Activated T-helper 2 cell treated with anti-CD3 and anti-CD28 coated beads, Interferon-gamma antibody, Interleukin-2, Interleukin-4, amounts not matched to agents 10 μg/mL and 5 μg/mL and 100 μg/mL, durations not matched to agents 14 hours and 24 hours and 36 hours (primary cell): ENCODE measurements at places on chromosomes 6 and 20.

DNA sequence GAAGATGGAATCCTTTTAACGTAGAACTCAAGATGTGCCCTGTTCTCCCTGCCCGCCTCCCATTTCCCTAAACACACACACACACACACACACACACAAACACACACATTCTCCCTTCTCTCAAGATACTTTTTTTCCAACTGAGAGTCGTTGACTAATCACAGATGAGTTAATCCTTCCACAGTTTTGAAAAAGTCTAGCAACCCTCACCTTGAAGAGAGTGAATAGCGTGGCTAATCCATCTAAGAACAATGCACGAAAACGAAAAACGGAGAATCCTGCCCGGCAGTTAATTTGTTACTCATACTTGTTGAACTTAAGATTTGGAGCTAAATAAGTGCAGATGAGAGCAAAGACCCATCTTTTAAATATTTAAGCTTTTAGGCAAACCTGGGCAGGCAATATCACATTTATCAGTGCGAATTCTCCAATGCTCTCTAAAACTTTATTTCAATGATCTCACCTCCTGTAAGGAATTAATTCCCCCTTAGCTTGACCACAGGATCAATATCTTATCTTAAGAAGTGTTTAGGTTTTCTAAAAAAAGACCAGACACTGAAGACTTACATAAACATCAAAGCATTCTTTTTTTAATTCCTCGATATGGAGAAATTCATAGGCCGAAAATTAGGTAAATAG, 1.1 kb downstream of the AGPAT4 start:
- peaks cover 10% of the 10 kb centered on the region for H3K27me3 ChIP-seq
- no peak for DNase-seq
- peaks cover 6% of the 10 kb centered on the region for H3K36me3 ChIP-seq
- H3K4me3 ChIP-seq: peak overlapping the region; percentile 90

DNA sequence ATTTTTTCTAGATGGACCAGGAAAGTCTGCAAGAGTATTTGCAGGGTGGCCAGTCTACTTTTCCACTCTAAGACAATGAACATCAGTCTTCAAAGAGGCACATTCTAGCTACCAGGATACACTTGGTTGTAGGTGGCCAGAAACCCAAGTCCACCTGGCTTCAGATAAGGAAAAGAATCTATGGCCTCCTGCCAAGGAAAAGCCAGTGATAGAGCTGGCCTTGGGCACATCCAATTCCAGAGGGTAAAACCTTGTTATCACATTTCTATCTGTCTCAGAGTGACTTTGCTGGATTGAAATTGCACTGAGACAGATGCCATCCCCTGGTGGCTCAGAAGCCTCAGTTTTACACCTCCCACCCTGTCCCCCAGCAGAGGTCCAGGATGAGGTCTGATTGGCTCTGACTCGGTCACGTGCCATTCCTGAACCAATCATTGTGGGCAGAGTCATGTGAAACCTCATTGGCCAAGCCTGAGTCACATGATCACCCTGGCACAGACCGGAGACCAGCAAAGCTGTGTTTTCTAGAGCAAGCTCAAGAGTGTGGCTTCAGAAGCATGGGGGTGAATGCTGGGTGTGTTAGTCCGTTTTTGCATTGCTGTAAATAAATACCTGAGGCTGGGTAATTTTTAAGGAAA, 497.4 kb upstream of the SULF2 start:
- H3K36me3 ChIP-seq: no peaks in the 10 kb centered on the region
- no peaks in the 10 kb centered on the region for H3K27me3 ChIP-seq
- no peaks in the 10 kb centered on the region for H3K4me1 ChIP-seq
- H3K4me3 ChIP-seq: no peak overlapping the region

DNA sequence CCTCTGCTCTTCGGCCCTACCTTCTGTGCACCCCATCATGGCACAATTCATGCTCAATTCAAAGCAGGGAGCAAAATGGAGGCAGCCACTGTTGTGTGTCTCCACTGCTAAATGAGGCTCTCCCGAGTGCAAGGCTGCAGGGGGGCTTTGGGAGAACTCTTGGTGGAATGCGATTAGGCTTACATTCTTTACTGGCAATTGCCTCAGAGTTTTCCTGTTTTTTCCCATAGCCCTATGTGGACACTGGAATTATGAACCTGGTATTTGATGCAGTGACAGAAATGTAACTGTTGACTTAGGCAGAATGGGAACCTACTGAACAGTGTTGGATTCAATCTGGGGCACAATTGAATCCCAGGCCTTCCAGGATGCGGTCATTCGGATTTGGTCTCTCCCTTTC, 187.9 kb upstream of the GMDS start:
- H3K27me3 ChIP-seq: no peaks in the 10 kb centered on the region
- H3K4me1 ChIP-seq: no peaks in the 10 kb centered on the region
- H3K36me3 ChIP-seq: no peaks in the 10 kb centered on the region
- H3K4me3 ChIP-seq: no peak overlapping the region
- no peak for DNase-seq

GRCh38 chr6:137775720-137776119, 91.3 kb upstream of the TNFAIP3 start:
- no peaks in the 10 kb centered on the region for H3K27me3 ChIP-seq
- H3K4me1 ChIP-seq: peaks cover 3% of the 10 kb centered on the region
- no peak for DNase-seq
- H3K4me3 ChIP-seq: no peak overlapping the region

GRCh38 chr6:147806697-147807096, 298.2 kb downstream of the SAMD5 start:
- no peaks in the 10 kb centered on the region for H3K36me3 ChIP-seq
- H3K4me3 ChIP-seq: no peak overlapping the region
- no peaks in the 10 kb centered on the region for H3K4me1 ChIP-seq
- DNase-seq: no peak

DNA sequence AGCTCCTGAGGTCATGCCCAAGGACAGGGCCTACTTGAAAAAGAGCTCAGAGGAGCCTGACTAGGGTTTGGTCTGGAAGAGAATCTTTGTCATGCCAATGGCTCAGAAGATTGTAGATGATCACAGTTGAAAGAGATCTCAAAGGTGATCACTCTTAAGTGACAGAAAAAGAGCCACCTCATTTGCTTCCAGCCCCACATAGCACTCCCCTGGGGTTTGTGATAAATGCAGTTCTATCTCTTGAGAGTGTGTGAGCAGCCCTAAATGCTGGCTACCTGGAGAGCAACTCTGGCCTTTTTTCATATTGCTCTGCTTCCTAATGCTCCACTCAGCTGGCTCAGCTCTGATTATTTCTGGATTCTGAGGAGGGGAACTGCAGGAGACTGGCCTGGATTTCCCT, 39.3 kb downstream of the KLHL32 start:
- H3K4me1 ChIP-seq: no peaks in the 10 kb centered on the region
- H3K4me3 ChIP-seq: no peak overlapping the region
- H3K36me3 ChIP-seq: no peaks in the 10 kb centered on the region
- no peaks in the 10 kb centered on the region for H3K27me3 ChIP-seq
- DNase-seq: no peak

DNA sequence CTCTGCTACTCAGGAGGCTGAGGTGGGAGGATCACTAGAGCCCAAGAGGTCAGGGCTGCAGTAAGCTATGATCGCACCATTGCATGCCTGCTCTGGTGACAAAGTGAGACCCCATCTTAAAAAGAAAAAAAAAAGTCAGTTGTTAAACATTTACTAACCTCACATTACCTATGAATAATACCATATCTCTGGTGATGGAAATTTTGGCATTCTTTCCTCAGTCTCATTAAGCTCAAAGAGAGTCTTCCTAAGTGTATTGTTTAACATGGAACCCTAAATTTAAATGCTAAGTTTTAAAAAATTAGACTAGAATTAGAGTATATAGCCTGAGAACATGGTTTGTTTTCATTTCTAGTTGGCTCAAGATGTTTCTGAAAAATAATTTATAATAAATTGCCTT, 11.3 kb upstream of the BFSP1 start:
- peaks cover 6% of the 10 kb centered on the region for H3K4me1 ChIP-seq
- no peak for DNase-seq
- peaks cover 52% of the 10 kb centered on the region for H3K27me3 ChIP-seq
- H3K36me3 ChIP-seq: no peaks in the 10 kb centered on the region

DNA sequence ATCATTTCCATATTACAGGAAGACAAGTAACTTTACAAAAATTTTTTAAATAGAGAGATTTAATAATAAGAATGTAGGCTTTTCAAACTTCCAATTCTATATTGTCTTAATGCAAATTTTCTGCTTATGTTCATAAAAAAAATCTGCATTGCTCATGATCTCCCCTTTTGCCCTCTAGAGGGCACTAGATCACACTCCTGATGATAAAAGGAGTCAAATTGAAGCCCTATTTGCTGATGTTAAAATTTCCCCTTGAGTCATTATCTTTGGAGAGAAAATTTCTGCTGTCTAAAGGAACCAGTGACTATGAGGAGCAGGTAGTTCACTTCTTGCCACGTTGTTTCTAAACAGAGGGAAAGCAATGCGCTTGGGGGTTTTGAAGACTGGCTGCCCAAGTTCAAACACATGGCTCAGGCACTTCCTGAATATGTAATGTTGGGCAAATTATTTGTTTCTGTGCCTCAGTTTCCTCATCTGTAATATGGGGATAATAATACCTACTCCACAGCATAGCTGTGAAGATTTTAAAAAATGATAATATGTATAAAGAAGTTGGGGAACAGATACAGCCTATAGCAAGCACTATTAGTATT, 874.2 kb downstream of the TFAP2A start:
- H3K27me3 ChIP-seq: no peaks in the 10 kb centered on the region
- no peaks in the 10 kb centered on the region for H3K4me1 ChIP-seq
- H3K27ac ChIP-seq: no peak overlapping the region
- no peaks in the 10 kb centered on the region for H3K36me3 ChIP-seq
